Islet precursor cell (in vitro differentiated cells): ENCODE measurements at places on chromosomes 13 and 19.
A peak's percentile ranks its signal among the peaks of the same experiment; 100 is the strongest.

- no peak for DNase-seq
Measured at GRCh38 chr13:31056644-31057271, 104.9 kb downstream of the HSPH1 start.

- DNase-seq, result no peak
Measured at GRCh38 chr13:43848001-43848649, 31.4 kb downstream of the CCDC122 start.

- DNase-seq, result no peak
Measured at GRCh38 chr13:93824286-93824685, 597.7 kb downstream of the GPC6 start.

GRCh38 chr19:53606031-53606430 lies 25.8 kb upstream of the DPRX start:
- DNase-seq, result no peak

- DNase-seq, result no peak
Measured at GRCh38 chr13:80962855-80963254, 621.9 kb upstream of the SPRY2 start.

- DNase-seq, result no peak
Measured at GRCh38 chr13:72565893-72566292, 161.5 kb downstream of the MZT1 start.

- no peak for DNase-seq
Measured at GRCh38 chr19:32817569-32818476, 51.7 kb downstream of the SLC7A9 start.

DNA sequence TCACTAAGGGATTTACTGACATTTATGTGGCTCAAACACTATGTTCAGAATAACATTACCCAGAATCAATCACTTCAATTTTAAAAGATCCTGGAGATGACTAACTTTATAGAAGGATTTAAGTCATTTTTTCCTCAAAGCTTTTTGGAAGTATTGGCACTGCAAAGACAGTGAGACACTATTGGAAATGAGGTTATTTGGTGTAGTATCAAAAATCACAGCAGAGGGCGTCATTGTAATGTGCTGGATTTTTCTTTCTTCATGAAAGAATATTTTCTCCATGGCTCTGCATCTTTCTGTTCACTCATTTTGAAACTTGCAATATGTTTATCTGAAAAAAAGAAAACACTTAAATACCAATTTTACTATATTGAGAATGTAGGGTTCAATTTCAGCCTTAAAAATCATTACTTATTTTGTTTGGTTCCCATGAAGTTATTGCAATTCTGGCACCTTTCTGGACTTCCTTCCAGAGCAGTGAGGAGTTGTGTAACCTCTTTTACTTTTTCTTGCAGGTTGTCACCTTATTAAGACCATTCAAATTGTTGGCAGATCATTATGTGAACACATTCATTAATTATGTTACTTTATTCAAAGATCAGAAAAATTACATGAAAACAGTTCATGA lies 3.7 kb upstream of the CSNK1A1L start:
- no peak for DNase-seq

DNA sequence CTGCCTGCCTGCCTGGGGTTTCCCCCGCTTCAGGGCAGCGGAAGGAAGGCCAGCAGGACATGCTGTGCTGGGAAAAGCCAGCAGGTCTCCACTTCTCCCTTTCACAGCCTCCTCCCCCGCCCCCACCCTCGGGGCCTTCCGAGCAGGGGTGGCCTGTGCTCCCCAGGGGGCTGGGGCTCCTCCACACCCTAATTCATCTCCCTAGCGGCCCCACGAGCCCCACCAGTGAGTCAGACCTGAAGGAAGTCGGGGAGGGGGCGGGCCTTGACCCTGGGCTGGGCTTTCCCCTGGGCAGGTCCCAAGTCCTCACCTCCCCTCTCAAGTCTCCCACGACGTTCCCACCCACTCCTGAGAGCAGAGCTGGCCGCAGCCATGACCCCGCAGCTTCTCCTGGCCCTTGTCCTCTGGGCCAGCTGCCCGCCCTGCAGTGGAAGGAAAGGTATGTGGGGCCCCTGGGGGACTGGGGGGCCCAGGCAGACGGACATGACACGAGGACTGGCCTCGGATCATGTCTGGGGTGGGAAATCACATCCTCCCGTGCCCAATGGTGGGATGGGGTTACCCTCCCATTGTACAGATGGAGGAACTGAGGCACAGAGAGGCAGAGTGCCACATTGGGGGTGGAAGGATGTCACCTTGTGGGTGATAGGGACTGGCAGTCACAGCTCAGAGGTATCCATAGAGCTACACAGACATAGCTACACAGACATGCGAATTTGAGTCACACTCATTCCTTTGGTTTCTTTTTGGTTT lies at the start of gene EBI3:
Gene EBI3, plus strand, starts transcription at position 345 of the 753 bp plus-strand sequence. Its CDS starts 28 bp downstream, at position 373.
- peak; percentile 84 for DNase-seq

DNA sequence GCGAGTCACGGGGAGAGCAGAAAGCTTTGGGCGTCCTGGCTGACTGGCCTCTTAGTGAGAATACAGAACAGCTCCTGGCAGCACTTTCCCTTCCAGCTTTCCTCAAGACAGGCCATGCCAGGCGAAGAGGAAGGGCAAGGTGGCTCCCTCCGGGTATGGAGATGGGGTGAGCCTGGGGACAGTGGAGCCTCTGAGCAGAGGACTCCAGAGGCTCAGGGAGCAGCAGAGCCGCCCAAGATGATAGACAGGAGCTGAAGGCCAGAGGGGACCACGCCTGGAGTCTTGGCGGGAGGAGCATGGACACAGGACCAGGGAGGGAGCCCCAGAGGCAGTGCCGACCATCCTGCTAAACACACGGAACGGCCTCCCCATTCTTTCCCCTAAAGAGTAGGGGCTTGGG lies 229.1 kb downstream of the TM9SF2 start:
- peak; percentile 46 for DNase-seq

DNA sequence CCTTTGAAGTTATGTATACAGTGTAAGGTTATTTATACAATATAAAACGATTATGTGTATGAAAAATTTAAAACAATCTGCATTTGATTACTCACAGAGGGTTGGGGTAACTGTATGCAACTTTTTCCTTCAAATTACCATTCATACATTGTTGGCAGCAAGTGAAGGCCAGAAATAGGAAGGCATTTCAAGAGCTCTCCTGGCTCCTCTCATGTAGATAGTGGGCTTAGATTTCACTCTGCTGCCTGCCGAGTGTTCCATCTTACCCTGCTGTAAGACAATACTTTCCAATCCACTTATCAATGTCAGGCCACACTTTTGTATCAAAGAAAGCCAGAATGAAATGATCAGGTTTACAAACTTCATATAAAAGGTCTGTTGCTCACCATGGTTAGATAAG lies 245.2 kb downstream of the DNAJC15 start:
- DNase-seq, result no peak

DNA sequence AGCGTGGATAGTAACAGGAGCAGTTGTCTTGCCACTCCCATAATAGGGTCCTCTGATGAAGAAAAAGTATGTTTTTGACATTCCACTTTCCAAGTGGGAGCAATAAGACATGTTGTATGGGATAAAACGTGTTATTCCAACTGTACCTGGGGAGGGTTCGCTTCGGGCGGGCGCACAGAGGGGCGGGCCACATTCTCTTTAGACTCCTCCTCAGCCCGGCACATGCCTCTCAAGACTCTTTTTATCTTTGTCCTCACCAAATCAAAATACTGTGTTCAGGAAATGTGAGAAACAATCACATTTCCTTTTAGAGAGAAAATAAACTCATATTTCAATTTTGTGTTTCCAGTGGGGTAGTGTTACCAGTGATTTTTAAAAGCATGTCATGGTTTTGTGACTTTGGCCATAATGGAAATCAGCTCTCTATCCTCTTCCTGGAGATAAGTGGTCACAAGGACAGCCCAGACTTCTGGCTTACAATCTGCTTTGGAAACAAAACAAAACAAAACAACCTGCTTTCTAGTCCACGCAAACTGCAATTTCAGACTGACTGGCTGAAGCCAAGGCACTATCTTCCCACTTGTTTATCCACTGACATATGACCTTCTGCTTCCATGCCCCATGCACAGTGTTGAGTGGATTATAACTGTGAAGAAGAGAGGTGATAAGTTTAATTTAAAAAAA lies 276.1 kb downstream of the NALCN start:
- no peak for DNase-seq

DNA sequence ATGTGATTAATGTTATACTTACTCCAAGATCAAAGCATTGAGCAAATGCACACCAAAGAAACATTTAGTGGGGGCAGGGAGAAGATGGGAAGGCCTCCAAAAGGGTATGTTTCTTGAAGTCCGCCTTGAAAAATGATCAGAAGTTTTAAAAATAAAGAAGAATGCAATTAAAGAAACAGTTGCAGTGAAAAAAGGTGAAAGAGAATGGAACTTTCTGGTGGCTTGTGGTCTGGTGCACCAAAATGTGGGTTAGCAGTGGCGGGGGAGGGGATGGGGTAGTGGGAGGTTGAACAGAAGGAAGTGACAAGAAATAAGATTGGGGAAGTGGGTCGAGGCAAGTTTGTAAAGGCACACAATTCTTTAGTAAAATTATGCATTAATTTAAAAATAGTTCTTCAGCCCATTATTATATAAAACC lies 2.5 kb downstream of the LCP1 start:
- DNase-seq, result no peak

DNA sequence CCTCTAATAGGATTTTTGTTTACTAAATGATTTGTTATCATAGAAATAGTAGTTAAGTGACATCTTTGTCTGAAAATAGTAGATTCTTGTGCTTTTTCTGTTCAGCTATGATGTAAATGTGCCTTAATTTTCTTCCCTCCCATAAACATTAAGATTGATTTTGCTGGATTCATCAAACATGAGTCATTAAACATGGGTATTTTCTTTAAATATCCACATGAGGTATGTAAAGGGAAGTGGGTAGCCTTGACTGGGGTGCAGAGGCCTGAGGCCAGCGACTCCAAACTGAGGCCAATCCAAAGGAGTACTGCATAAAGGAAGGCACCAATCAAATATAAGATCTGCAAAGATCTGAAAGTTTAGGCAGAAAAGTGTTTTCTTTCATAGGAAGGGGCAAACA lies 3.7 kb downstream of the ZNF136 start:
- DNase-seq, result no peak

- DNase-seq, result peak; percentile 50
Measured at GRCh38 chr19:16207490-16208025, 9.8 kb downstream of the AP1M1 start.

GRCh38 chr19:16077984-16078758 lies 1.9 kb downstream of the TPM4 start:
- peak; percentile 74 for DNase-seq

- no peak for DNase-seq
Measured at GRCh38 chr13:66565279-66565678, 664.9 kb downstream of the PCDH9 start.

DNA sequence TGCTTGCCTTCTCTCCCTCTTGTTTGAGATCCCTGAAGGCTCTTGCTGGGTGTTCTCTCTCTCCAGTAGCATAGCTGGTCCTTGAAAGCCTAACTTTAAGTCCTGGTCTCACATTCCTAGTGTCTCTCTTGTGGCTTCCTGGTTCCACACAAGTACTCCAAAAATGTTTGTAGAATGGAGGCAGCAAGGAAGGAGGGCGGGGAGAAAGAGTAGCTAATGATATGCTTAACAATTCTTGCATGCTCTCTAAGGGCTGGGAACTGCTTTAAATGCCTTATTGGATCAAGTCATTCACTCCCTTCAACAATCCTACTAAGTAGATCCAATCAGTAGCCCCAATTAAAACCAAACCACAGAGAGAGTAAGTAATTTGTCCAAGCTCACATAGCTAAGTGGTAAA lies 357.3 kb downstream of the KLF5 start:
- peak; percentile 63 for DNase-seq

DNA sequence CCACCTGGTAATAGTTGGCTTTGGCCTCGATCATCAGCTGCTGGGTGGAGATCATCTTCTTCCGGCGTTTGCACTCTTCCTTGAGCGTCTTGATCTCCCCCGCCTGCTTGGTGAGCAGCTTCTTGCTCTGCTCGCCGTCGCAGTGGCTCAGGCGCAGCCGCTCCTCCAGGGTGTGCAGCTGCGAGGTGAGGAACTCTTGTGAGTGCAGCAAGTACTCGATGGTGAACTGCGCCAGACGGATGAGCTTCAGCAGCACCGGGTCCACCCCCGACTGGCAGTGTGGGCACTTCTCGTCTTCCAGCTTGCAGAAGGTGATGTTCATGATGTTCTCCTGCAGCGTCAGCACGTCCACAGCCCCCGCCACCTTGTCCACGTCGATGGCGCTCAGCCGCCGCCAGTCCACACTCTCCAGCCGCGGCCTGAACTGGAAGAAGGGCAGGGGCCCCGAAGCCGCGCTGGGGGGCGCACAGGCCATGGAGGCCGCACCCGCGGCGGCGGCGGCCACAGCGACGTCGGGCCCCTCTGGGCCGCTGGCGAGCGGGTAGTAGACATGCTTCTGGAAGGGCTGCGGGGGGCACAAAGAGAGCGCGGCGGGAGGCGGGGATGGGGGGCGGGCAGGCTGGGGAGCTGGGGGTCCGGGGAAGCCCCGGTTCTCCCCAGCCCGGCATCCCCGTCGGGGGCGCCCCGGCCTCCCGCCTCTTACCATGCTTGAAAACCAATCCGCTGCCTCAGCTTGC lies 3.0 kb downstream of the DZIP1 start:
- DNase-seq, result peak; percentile 67

DNA sequence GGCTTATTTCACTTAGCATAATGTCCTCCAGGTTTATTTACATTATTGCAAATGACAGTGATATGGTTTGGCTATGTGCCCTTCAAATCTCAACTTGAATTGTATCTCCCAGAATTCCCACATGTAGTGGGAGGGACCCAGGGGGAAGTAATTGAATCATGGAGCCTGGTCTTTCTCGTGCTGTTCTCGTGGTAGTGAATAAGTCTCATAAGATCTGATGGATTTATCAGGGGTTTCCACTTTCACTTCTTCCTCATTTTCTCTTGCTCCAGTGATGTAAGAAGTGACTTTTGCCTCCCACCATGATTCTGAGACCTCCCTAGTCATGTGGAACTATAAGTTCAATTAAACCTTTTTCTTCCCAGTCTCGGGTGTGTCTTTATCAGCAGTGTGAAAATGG lies 109.6 kb downstream of the VWA8 start:
- DNase-seq, result no peak

DNA sequence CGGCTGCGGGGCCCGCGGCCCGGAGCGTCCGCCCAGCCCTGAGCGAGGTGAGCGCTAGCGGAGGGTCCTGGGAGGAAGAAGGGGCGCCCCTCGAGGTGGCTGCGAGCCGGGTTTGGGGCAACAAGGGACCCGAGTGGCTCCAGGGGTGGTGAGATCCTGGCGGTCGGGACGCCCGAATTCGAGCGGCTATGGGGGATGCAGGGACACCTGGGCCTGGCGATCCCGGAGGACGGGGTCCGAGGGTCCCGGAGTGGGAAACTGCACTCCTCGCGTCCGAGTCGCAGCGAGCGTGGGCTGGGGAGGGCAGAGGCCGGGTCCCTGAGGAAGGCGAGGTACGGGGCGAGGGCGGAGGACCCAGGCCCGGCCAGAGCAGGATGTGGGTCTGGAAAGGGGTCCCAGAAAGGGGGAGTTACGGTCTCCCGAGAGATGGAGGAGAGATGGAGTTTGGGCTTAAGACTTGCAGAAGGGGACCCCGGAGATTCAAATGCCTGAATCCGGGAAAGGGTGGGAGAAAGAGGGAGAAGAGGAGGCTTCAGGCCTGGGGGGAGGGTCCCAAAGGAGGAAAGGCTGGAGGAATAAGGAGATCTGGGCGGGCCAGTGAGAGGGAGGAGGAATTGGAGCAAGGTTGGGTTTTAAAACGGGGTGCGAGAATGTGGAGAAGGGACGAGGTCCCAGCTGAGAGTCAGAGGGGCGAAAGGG lies 542 bp downstream of the CACNG7 start:
- no peak for DNase-seq
